Smooth muscle cell of the pulmonary artery (primary cell): ENCODE measurements at places on chromosomes 1 and 21. TPM values are rescaled to one million over a fixed set of nuclear protein-coding genes. Genes with fewer than 3 reads are reported as not detected.

Gene FHAD1
- 0.03 TPM in 1 of 2 replicates, not detected in the other for total RNA-seq

Gene ARHGAP29
- 50.1 and 56.6 TPM in 2 replicates for total RNA-seq

Gene TMEM54
- total RNA-seq, result 30.8 and 49.7 TPM in 2 replicates

Gene FAM72C
- 0.23 and 0.46 TPM in 2 replicates for total RNA-seq

Gene SV2A
- total RNA-seq, result 13.6 and 27.3 TPM in 2 replicates

Gene WDR77
- total RNA-seq, result 26.7 and 35.2 TPM in 2 replicates

Gene NPHS2
- total RNA-seq, result not detected in 2 replicates
